ENCODE measurements at places on chromosomes 3 and 15.

GRCh38 chr3:148079370-148079769 is 618.3 kb upstream of the AGTR1 start:
- no peak for DNase-seq

GRCh38 chr15:69729167-69729748 is 276.6 kb downstream of the RPLP1 start:
- DNase-seq = no peak

- DNase-seq = no peak
Measured at GRCh38 chr15:60101416-60101815, 97.3 kb downstream of the FOXB1 start.

- DNase-seq = no peak
Measured at GRCh38 chr3:182959474-182960350, 20.6 kb downstream of the DCUN1D1 start.

GRCh38 chr3:82001276-82001923 is 240.0 kb upstream of the GBE1 start:
- DNase-seq = no peak

DNA sequence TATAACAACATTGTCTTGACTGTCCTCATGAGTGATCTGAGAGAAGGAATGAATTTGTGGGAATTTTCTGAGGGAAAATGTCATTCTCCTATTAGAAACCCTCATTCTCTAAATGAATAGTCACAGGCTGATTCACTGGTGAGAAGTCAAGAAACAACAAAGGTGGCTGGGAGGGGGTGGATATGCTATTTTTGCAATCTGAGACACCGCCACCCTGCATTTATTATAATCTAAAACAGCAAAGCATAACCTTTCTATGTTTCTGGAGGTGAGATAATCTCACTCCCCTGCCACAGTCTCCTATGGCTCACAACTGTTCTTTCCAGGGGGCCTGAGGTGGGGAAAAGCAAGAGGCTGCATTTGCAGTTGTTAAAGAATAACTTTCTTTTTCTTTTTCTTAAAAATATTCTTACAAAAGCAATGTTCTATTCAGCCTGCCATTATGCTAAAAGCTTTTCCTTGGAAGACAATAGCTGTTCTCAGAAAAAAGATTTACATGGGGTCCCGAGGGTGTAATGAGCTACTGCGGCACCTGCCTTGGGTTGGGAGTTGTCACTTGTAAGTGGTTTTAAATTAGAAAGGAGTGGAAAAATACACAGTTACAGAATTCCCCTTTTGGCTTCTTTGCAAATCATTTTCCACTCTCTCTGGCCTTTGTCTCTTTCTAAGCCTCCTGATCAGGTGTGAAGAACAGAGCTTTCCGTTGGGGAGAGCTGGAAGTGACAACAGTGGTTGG is 220.9 kb downstream of the AGBL1 start:
- DNase-seq = no peak

DNA sequence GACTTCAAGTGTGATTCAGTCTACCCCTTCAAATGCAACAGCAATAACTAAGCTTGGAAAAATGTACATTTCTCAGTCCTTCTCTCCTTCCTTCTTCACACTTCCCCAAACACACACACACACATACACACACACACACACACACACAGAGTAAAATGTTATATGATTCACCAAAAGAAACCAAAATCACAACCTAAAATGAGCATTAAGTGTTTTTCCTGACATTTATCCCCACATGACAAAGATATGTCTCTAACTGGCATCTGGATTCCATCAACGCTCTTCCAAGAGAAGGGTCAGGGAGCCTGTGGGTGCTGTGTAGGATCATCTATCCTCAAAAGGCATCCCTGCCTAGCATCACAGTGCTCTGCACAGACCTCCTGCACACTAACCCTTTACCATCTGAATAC is 21.0 kb downstream of the PDZRN3 start:
- DNase-seq = no peak

- no peak for DNase-seq
Measured at GRCh38 chr15:78291052-78291451, 8.4 kb downstream of the SKIC8 start.

GRCh38 chr15:100922192-100923040 is 3.3 kb downstream of the LRRK1 start:
- no peak for DNase-seq

- DNase-seq = no peak
Measured at GRCh38 chr3:49422379-49423248, at the start of gene AMT. Gene AMT, minus strand, starts transcription at chr3:49422473. Its CDS starts 23 bp downstream, at chr3:49422450.

DNA sequence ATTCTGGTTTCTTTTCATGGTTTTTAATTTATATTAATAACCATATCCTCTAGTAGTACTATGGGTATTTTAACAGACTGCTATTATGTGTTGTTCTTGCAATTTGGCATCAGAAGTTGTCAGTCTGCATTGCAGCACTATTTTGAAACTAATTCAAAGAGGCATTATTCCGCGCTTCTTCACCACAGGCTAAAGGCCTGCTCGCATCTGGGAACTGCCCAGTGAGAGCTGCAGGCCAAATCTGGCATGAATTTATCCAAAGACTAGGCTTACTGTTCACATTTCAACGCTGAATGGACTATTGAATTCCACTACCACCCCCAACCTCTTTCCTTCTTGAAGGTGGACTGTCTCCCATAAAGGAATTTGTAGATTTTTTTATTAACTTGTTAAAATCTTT is 310.4 kb upstream of the NR2F2 start:
- DNase-seq = no peak

DNA sequence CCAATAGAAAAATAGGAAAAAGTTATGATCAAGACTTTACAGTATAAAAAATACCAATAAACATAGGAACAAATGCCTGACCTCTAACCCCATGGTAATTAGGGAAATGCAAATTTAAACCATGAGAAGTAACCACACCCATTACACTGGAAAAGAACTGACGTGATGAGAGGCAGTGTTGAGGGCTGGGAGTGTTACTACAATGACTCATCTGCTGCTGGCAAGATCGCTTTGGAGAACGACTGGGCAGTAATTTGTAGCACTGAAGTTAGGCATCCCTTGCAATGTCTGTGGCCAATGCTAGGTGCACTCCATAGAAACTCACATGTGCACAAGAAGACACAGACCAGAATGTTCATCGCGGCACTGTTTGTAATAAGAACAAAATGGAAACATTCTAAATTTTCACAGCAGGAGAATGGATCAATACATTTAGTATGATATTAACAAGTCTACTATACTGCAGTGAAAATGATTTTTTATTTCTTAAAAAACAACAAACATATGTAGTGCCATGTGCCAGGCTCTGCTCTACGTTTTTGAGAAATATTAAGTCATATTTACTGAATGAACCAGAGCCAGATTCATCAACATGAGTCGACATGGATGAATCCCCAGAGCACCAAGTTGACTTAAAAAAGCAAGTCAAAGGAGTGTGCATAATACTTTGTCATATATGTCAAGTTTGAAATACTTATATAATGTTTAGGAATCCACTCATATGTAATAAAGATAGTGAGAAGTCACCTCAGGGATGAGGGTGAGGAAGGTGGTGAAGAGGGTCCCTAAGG is 37.6 kb upstream of the EPHB3 start:
- no peak for DNase-seq

DNA sequence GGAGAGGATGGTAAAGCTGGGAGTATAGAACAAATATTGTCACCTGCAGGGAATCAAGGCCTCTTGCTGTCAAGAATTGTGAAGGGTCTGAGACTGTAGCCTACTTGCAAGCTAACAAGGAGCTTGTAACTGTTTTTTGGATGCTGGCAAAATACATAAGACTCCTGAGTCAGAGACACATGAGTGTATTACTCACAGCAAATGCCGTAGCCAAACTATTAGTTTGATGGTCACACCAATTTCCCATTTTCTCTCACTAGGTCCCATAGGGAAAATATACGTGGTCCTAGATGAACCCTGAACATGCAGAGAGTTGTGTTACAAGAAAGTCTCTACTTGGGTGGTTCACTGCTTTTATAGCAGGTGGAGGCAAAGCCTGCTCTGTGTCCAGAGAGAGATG is 44.7 kb upstream of the LIPC start:
- DNase-seq = no peak

GRCh38 chr3:33937628-33938027 is 139.2 kb downstream of the PDCD6IP start:
- no peak for DNase-seq

DNA sequence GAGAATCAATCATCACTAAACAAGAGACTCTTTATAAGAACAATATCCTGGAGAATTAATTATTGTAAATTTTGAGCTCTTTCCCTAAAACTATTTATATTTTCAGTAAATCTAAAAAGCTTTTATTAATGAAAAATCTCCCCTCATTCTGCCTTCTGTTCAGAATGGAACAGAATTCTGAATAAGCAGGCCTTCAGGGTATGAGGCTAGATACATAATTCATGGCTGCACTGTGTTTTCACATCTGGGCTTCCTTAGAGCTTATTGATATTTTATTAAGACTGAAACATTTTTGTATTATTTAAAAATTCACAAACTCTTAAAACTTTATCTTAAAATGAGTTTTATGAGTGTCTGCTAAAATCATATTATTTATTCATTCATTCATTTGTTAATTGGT is 24.8 kb downstream of the CLDN11 start:
- no peak for DNase-seq

DNA sequence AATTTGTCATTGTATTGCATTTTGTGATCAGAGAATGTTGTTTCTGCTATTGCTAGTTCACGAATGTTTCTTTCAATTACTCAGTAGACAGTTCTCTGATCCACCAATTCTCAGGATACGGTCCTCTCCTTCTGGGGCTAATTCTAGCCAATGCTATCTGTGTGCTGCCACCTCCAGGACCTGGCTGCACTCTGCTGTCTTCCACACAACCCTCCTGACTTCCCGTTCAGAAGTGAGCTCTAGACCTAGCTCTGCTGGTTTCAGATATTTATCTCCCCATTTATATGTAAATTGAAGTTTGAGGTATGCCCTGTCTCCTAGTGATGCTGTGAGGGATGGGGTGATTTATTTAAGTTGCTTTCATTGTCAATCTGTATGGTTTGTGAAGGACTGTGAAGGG is 21.7 kb upstream of the UBL7 start:
- DNase-seq = no peak

DNA sequence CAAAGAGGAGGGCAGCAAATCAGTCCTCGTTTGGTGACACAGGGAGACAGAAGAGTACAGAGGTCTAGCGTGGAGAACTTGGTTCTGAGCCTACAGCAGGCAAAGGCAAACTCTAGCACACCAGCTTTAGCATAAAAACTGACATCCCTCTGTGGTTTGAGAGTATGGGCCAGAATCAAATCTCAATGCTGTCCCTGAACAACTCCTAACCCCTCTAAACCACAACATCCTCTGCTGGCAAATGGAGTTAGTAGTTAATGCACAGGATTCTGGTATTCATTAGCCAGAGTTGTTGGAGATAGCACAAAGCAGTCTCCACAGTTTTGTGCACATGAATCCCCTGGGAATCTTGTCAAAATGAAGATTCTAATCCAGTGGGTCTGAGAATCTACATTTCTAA is 315.8 kb downstream of the NTRK3 start:
- DNase-seq = no peak

DNA sequence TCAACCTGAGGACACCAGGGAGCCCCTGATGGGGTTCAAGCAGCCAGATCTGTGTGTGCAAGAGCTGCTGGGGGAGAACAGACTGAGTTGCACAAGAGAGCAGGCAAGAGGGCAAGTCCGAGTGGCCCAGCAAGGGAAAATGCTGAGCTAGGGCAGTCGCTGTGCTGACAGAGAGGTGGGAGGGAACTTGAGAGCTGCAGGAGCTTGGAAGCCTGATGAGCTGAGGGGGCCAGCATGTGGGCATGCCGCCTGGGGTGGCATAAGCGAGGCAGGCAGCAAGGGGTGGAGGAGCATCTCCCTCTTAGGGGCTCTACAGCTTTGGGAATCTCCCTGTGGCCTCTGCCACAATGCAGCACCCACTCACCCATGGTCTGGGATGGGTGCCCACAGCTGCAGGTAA is 4.7 kb upstream of the CORO2B start:
- DNase-seq = no peak

DNA sequence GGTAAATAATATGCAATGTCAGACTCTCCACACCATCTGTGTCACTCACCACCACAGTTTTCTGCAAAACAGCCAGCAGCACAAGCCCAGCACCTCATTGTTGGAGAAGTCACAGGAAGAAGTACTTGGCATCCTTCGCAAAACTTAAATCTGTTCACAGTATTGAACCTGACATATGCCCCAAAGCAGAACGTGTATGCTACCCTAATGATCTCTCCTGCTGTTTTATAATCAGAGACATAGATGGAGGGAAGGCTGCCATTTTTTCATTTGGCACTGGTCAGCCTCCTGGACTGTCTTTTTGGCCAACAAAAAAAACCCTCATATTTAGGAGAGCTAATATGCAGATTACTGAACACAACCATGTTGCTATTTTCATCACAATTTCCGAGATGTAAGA is 1272.9 kb downstream of the ROBO1 start:
- DNase-seq = no peak

DNA sequence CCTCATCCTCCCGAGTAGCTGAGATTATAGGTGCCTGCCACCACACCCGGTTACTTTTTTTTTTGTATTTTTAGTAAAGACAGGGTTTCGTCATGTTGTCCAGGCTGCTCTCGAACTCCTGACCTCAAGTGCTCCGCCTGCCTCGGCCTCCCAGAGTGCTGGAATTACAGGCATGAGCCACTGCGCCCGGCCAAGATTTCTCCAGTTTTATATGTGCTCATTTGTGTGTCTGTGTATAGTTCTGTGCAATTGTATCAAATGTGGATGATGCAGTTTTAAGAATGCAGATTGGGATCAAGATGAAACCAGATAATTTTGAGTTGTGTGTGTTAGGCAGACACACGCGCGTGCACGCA is 68.3 kb downstream of the SLCO3A1 start:
- DNase-seq = no peak

GRCh38 chr3:150036780-150037179 is 66.1 kb upstream of the PFN2 start:
- no peak for DNase-seq
